ENCODE measurements at places on chromosomes 2 and 18.

DNA sequence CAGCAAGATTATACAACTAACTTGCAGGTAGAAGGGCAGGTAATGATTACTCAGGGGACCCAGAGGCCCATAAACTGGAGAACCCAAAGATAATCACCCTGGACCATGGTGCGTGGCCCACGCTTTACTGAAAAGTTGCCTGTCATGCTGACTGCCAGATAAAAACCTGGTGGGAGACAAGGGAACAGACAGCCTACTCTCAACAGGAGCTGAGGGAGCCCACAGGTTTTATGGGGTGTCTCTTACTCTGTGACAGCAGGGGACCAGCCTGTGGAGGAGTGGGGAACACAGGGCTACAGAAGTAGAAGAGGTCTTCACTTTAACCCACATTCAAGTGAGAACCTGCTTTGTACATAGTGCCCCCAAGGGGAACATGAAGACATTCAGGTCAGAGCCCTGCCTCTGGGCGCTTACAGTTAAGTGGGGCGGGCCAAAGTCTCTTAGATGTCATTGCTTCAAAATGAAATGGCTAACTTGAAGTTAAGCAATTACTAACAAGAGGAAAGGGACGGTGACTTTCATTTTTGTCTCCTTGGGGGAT lies 60.4 kb downstream of the DHRS9 start:
- no peak for DNase-seq

GRCh38 chr2:196253116-196253480 lies 81.7 kb upstream of the STK17B start:
- DNase-seq = no peak

- no peak for DNase-seq
Measured at GRCh38 chr2:64192125-64192479, 47.9 kb upstream of the PELI1 start.

DNA sequence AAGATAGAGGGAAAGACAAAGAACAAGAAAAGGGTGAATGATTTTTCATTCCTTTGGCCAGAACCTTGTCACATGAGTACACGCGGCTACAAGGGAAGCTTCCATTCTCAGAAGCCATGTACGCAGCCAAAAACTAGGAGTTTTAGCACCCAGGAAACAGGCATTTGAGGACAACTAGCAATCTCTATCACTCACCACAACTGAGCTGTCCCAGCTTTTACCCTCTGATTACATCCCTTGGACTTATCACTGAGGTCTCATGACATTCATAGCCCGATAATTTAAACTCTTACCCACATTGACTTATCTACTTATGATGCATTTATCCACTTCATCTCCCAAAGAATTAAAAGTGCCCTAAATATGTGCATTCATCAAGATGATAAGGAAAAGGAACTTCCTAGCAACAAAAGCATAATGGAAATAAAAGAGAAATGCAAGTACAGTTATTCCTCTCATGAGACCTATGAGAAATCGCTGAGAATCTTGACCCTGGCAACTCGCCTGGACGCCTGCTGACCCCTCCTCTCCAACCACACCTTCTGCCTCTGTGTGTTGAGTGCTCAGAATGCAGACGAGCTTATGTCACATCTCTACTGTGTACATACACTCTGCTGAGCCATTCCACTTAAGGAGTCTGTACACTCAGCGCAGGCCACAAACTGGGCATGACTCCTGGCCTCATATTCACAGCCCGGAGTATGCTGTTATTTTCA lies 28.7 kb upstream of the MFSD6 start:
- DNase-seq = no peak

DNA sequence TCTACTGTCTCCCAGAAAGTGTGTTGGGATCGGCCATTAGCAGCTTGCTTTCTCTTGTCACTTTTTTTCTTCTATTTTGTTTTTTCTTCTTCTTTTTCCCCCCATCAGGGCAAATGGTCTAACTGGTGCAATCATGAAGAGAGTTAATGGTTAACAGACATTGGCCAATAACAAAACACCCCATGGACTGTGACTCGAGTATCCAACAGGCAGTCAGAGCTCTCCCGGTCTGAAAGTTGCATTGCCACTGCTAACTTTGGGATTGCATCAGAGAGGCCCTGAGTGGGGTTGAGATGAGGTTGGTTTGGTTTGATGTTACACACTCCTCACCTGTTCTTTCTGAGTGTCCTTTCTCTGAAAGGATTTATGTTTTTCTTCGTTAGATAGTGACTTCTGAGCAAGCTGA lies 12.9 kb upstream of the SNORC start:
- no peak for DNase-seq

DNA sequence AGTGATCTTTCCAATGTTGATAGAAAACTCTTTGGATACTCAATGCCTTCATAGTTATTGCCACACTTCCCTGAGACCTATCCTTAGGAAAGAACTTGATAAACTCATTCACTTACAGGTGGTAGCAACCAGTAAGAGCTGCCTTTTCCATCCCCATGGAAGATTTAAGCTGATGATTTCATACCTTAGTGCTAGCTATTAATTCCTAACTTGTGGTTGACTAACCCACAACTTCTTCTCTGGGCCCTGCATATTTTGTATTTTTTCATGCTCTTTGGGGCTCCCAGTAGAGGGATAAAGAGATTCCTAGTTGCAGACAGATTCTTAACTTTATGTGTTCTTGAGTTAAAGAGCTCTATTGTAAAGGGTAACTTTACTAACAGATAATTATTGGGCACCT lies 25.2 kb upstream of the SIX3 start:
- DNase-seq = no peak

DNA sequence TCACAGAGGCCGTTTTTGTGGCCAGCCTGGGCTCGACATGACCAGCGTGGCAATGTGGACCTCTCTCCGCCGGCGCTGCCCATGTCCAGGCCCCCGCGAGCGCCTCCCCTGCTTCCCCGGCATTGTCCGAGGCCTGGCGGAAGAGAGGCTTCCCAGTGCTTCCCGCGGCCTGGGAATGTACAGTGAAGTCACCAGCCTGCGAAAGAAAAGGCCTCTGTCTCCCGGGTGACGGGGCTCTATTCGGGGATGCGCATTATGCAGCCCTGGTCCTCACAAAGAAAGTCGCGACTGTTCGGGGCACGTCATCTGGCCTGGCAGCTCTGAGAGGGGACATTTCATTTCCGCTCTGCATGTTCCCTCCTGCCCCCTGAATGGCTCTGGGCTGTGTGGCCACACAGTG lies 109.2 kb upstream of the AGAP1 start:
- DNase-seq = no peak

DNA sequence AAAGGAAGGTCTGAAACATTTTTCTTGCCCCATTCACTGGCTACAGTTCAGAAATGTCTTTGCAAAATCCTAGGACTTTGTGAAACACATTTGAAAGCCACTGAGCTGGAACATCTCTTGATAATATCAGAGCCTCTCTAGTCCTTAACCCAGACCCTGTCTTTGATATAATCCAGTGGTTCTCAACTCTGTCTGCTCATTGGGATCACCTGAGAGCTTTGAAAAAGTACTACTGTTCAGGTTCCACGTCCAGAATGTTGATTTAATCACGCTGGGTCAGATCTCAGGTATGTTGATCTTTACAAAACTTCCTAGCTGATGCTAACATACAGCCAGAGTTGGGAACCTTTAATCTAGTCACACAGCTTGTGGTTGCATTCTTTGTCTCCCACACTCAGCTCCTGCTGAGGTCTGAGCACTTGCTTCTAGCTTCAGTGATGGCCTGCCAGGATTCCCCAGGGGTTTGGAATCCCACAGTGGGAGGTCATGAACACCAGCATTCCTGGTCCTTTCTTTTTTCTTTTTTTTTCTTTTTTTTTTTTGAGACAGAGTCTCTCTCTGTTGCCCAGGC lies 262.7 kb downstream of the SETBP1 start:
- no peak for DNase-seq

GRCh38 chr18:11548396-11548795 lies 61.0 kb upstream of the SLC35G4 start:
- no peak for DNase-seq

- DNase-seq = peak; percentile 31
Measured at GRCh38 chr2:240586919-240587800, 626 bp downstream of the CAPN10 start.

DNA sequence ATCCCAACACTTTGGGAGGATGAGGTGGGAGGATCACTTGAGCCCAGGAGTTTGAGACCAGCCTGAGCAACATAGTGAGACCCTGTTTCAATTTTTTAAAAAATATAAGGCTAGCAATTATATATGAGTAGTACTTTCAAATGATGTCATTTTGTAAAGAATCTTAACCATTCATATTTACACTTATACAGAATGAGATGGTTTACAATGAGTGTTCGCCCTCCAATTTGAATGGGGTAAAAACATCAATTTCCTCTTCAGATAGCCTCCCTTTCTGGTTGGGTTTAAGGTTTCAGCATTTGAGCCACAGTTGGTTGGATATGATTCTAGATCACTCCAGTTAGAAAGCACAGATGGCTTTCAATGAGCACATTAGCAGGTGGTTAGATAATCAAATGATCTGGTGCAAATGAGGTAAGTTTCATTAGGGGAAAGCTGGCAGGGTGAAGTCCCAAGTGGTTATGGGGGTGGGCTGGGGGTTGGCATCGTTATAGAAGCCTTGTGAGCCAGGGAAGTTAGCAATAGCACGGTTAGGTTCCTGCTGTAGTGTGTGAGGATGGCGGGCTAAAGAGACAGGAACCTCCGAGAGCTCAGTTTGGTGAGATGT lies 63.9 kb downstream of the TRPM8 start:
- no peak for DNase-seq

GRCh38 chr2:238512247-238512867 lies 85.6 kb downstream of the ASB1 start:
- no peak for DNase-seq

GRCh38 chr18:5464251-5464650 lies 79.5 kb downstream of the EPB41L3 start:
- DNase-seq = no peak

GRCh38 chr2:144876013-144876412 lies 356.1 kb upstream of the ZEB2 start:
- DNase-seq = no peak

DNA sequence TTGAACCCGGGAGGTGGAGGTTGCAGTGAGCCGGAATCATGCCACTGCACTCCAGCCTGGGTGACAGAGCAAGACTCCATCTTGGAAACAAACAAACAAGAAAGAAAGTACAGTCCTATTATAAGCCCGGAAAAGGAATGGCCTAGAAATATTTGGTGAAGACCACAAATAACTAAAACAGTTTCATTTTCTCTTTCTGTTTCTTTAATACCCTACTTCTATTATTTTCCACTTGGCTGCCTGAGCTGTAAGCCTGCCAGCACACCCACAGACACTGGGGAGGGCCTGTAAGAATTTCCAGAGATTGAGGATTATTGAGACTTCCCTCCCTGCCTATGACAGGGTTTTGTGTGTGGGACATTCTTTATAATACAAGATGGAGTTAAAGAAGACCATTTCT lies 188.0 kb upstream of the DCC start:
- DNase-seq = no peak

- DNase-seq = peak; percentile 27
Measured at GRCh38 chr2:12728221-12728777, 11.6 kb downstream of the TRIB2 start.

GRCh38 chr2:102839668-102840388 lies 78.0 kb downstream of the TMEM182 start:
- DNase-seq = no peak

DNA sequence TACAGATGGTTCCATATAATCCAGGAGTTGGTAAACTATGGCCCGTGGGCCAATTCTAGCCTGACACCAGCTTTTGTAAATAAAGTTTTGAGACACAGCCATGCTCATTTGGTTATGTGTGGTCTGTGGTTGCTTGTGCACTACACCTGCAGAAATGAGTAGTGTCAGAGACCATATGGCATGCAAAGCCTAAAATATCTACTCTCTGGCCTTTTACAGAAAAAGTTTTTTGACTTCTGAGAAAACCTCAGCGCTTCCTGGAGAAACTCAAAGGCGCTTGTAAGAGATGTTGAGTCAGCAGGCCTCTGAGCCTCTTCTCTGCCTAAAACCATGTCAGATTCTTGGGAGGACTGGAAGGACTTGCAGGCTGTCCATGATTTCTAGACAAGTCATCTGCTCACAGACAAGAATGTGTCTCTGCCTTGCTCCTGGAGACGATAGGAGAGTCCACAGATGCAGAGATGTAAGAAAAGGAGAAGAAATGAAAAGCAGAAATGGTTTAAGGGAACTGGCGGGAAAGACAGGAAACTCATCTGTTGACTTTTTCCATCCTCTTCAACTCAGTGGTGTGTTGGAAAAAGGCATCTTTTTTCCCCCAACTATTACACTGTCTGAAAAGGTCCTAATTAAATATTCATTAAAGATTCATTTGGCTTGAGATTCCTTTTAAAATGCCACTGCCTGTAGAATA lies 5.2 kb downstream of the TTC39C start:
- DNase-seq = peak; percentile 9

DNA sequence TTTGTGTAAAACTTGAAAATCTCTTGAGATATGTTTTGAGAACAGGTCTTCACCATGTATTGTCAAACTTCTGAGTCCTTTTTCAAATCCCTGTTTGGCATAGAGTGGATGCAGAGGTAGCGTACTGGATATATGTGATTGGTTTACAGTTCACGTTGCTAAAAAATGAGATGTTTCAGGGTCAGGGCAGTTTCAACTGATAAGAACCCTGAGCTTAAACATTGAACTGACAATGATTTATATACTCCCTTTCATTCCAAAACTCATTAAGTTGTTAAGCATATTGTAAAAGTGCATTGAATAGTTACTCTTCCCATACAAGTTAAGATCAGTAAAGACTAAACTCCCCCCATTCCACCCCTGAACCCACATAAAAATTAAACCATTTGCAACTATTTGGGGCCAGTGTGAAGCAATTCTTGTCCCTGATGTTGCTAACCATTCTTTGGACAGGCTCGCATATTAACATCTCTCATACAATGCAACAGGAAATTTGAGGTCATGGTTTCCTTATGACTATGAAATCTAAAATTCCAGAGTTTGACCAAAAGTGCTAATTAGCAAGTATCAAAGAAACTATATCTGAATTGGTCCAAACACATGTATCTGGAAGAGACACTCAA lies 470.9 kb upstream of the ACVR2A start:
- DNase-seq = no peak

DNA sequence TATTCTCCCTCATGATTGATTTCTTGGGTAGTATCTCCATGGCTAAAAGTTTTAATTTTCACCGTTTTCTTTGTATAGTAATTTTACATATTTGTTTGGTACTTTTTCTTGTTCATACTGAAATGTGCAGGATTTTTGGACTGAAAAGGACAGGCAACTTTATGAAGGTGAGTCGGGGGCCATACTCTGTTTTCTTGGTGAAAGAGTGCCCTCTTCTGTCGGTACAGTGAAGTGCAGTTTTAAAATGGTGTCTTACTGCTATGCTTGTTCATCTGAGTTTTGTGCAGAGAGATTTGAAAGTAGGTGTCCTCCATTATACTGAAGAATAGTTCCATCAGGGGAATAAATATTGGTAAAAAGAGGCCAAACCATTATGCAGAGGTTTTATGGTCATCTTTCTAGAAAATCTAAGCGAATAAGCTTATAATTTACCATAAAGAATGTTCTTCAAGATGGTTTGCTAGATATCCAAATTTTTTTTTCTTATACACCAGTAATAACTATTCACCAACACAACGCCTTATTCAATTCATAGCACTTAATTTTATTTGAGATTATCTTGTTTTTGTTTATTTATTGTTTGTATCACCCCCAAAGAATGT lies 8.7 kb upstream of the SERPINB13 start:
- no peak for DNase-seq

- DNase-seq = no peak
Measured at GRCh38 chr2:50449306-50449705, 582.6 kb downstream of the NRXN1 start.

- DNase-seq = no peak
Measured at GRCh38 chr2:38668779-38669479, 3.0 kb downstream of the GALM start.

All from activated naive CD4-positive, alpha-beta T cell (primary cell).